Effector CD4-positive, alpha-beta T cell (primary cell): ENCODE measurements at places on chromosomes 11 and 22.

- no peak for DNase-seq
These were observed 76.6 kb upstream of the NARS2 start for GRCh38 chr11:78651136-78651775.

- no peak for DNase-seq
These were observed 45.5 kb upstream of the CRYBB3 start for GRCh38 chr22:25153961-25154666.

DNA sequence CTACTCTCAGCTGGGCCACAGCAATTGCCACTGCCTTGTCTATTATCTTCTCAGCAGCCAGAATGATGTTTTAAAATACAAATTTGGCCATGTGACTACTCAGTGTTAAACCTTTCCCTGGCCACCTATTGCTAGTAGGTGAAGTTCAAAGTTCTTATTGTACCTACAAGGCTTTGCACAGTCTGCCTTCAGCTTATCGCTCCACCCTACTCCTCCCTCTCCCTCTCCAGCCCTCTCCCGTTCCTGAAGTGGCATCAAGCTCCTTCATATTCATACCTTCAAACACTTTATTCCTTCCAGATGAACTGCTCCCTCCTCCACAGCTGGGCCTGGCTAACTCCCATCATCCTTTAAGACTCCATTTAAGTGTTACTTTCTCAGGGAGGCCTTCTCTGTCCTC lies 37.3 kb downstream of the OR10A6 start:
- no peak for DNase-seq

DNA sequence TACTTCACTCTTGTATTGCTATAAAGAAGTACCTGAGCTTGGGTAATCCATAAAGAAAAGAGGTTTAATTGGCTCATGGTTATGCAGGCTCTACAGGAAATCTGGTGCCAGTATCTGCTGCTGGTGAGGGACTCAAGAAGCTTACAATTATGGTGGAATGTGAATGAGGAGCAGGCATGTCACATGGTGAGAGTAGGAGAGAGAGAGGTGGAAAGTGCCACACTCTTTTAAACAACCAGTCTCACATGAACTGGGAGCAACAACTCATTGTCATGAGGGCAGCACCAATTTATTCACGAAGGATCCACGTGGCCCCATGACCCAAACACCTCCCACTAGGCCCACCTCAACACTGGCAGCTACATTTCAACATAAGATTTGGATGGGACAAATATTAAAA lies 24.6 kb upstream of the IGLL5 start:
- DNase-seq = no peak

GRCh38 chr22:25899566-25899965 lies 157.6 kb downstream of the MYO18B start:
- DNase-seq = no peak

DNA sequence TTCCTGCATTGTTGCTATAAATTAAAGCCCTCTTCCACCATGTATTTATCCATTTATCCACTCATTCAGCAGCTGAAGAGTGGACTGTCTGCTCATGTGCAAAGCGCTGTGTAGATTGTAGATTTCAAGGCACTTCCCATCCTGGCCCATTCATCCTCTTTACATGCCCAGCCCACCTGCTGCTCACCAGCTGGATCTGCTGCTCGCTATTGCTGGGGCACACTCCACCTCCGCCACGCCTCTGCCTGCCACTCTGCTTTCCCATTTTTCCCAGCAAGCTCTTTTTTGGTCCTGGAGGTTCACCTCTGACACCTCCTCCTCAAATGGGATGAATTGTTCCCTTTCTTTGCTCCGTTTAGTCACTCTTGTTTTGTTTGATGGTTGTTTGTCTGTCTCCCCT lies 48.3 kb downstream of the CEP164 start:
- DNase-seq = no peak

DNA sequence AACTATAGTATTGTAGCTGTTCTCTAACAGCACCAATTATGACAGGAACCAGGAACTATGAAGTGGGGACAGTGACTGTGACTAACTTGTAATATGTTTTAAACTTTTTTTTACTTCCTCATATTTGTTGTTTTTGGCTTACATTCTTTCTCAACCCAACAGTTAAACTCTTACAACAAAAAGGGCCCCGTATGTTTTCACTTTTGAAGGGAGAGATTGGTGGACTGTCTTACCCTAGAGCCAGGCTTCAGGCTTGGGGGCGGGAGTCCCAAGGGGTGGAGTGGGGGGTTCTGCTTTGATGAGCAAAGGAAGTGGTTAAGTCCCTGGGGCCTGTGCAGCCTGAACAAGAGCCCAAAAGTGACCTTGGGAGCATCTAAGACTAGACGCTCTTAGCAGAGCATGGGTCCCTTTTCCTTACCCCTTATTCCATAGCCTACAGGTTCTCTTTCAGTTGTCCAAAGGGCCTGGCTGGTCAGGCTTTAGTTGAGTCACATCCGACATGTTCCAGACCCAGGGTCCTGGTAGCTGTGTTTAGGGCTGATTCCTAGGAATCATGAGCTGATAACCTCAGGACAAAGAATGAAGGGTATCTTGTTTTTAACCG lies 38.8 kb downstream of the STIM1 start:
- DNase-seq = no peak

- DNase-seq = no peak
These were observed 21.5 kb downstream of the NFAM1 start for GRCh38 chr22:42410708-42411107.

- DNase-seq = peak; percentile 62
These were observed at the start of gene GRAP2 for GRCh38 chr22:39900306-39901227. GRAP2 (plus strand) TSS chr22:39901084; CDS start chr22:39947107, 46,023 bp downstream.

DNA sequence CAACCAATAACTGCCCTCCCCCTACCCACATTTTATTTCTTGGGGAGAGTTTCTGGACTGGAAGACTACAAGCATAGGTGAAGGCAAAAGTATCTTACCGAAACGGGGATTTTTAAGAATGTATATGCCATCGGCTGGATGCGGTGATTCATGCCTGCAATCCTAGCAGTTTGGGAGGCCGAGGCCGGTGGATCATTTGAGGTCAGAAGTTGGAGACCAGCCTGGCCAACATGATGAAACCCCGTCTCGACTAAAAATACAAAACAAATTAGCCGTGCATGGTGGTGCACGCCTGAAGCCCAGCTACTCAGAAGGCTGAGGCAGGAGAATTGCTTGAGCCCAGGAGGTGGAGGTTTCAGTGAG lies 20.8 kb upstream of the SLN start:
- DNase-seq = no peak

DNA sequence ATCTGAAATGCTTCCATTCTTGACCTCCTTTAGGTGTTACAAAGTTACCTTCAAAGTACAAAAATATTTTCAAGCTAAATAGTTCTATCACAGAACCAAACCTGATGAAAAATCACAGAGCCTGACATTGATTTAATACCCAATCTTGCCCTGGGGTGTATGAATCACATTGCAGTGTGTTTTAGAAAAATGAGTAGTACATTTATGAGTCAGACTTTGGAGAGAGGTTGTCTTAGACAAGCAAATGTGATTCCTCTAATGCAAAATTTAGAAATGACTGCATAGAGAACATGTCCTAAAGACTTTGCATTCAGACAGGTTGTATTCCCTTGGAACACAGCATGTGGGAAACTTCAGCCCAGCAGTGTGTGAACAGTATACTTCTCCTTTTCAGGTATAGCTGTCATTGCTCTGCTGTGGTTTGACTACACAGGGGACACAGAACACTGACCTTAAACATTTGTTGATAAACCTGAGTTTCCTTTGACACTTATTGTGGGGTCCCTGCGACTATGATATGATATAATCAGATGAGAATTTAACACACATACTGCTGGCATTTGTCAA lies 972.1 kb downstream of the JRKL start:
- no peak for DNase-seq

DNA sequence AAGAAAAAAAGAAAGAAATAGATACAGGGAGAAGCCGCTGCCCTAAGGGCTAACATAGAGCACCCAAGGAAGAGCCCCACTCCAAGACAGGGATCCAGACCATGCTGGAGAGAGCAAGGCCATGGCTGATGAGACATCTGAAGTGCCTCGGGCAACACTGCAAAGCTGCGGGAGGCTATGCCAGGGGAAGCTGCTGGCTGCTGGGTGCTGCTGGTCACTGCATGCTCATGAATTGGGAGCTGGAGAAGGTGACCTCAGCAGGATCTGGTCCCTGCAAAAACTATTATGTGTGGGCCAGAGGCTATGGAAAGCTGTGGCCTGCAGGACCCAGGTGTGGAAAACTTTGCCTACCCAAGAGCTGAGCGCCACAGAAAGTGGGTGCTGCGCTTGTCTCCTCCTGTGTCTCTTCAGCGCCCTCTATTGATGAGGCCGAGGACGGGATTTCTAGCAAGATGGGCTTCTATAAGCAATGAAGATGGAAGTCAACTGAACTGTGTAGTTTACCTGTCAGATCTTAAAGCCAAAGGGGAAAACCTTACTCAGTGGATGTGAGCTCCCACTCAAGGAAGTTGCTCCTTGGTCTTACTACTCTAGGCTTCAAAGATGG lies 17.3 kb upstream of the SLC29A2 start:
- peak; percentile 62 for DNase-seq

GRCh38 chr22:19750507-19751490 lies 9.8 kb upstream of the TBX1 start:
- no peak for DNase-seq

DNA sequence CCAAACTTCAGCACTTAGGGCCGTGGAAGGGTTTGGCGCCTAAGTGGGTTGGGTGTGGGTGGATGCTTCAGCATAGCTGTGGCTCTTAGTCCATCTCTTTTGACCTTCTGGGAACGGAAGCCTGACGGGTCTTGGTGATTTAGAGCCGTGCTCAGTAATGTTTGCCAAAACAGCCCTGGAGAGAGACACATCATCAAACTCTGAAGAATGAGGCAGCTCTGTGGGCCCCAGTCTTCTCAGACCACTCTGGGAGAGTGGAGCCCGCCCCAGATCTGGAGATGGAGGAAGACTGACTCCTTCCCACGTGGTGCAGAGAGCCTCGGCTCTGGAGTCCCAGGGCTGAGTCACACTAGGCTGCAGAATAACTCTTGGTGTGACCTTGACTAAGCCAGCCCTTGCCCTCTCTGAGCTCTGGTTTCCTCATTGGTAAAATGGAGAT lies 168.9 kb downstream of the C11orf91 start:
- no peak for DNase-seq

GRCh38 chr11:10490032-10490397 lies 35.0 kb downstream of the AMPD3 start:
- DNase-seq = no peak

GRCh38 chr22:21818487-21819182 lies 48.8 kb downstream of the MAPK1 start:
- DNase-seq = no peak

GRCh38 chr22:37457093-37457893 lies 28.9 kb downstream of the MFNG start:
- DNase-seq = peak; percentile 79

DNA sequence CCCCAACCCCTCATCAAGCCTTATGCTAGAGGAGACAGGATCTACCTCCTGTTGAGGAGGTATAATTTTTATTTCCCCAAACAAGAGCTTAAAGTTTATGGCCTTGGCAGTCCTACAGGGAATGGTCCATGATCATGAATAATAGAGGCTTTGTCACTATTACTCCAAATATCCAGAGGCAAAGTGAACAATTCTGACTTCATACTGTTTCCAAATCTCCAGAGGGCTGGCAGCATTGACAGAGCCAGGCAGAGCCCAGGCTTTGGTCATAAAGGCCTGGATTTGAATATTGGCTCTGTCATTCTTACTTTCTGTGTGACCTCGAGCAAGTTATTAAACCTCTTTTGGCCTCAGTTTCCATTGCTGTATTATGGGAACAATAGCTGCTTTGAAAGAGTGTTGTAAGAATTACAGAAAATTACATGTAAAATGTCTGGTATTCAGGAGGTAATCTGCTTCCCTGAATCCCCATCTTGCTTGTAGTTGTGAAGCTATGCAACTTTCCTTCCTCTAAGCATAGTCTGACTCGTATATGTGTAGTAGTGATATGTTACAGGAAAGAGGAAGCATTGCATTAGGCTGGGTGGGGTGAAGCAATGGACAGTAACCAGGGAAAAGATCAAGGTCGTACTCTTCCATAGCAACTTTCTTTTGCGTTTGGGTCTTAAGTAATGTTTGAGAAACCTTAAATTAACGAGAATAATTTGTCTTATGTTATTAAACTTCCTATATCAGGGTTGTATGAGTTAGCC lies 88.8 kb downstream of the CD44 start:
- no peak for DNase-seq

- no peak for DNase-seq
These were observed 14.4 kb upstream of the DEPDC7 start for GRCh38 chr11:33001281-33001680.

- DNase-seq = no peak
These were observed 39.7 kb upstream of the GALNT18 start for GRCh38 chr11:11661326-11662040.

DNA sequence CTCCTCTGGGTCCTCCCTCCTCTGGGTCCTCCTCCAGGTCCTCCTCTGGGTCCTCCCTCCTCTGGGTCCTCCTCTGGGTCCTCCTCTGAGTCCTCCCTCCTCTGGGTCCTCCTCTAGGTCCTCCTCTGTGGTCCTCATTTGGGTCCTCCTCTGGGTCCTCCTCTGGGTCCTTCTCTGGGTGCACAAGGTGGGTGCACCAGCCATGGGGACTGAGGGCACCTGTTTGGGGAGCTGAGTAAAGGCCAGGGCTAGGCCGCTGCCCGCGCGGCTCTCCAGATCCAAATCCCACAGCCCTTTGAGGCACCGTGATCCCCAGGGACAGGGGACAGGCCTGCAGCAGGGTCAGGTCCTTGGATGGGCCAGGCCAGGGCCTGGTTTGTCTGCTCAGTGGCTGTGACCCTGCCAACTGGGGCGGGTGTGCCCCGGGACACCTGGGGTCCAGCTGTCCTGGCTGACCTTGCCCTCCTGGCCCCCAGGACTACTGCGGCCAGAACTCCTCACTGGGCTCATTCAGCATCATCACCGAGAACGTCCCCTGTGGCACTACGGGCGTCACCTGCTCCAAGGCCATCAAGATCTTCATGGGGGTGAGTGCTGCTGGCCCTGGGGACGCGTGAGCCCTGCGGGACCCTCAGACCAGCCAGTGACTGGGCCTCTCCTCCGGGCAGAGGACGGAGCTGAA lies 12.7 kb downstream of the MUC2 start:
- no peak for DNase-seq

DNA sequence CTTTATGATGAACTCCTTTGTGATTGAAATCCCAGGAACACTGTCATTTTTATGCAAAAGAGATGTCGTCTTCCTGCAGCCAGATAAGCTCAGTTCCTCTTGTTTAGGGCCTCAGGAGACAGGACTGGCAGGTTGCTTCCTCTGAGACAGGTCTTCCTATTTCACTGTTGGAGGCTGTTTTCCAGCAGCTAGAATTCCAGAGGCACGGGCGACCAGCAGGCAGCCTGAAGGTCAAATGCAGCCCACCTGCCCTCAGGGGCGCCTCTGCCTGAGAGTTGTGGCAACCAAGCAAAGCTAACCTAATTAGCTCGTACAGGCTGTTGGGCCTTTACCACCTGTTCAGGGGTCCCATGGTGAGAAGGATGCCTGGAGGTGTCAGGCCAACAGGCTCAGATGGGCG lies 22.3 kb downstream of the SLC6A5 start:
- DNase-seq = no peak

DNA sequence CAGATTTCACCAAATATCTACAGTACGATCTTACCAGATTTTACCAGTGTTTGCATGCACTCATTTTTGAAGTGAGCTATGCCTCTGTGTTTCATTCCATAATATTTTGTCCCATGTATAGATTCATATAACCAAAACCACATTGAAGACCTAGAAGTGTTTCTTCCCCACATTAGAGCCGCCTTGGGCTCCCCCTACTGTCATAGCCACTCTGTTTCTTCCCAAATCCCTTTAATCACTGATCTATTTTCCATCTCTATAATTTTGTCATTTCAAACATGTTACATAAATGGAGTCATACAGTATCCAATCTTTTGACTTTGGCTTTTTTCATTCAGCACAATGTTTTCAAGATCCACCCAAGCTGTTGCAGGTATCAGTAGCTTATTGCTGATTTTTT lies 12.7 kb downstream of the MRGPRX3 start:
- DNase-seq = no peak

GRCh38 chr11:60469723-60470122 lies 14.1 kb downstream of the MS4A1 start:
- DNase-seq = no peak
